Activated CD4-positive, alpha-beta memory T cell treated with anti-CD3 and anti-CD28 coated beads for 36 hours (primary cell): ENCODE measurements at places on chromosomes 4 and X.

DNA sequence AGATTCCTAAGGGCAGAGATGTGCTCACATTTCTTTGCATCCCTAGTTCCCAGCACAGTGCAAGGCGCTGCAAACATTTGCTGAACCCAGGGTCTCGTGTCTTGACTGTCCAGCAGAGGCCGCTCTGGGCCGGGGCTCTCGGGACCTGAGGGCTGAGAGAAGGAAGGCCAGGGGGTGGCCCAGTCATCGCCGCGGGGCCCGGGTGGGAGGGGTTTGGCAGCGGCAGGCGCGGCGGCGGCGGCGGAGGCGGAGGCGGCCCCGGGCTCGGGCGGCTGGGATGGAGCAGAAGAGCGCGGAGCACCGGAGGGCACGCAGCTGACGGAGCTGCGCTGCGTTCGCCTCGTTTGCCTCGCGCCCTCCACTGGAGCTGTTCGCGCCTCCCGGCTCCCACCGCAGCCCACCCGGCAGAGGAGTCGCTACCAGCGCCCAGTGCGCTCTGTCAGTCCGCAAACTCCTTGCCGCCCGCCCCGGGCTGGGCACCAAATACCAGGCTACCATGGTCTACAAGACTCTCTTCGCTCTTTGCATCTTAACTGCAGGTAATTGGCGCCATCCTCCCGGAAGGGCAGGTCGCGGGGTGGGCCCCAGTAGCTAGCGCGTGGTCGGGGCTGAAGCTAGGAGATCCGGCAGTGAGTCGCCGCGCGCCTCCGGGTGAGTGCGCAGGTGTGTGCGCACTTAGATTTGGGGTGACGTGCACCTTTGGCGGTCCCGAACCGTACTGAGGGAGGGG lies at the start of gene PARM1:
TSS of gene PARM1 (plus strand) at position 285 of the 730 bp plus-strand sequence. CDS start at position 497, 212 bp downstream.
- peak; percentile 72 for DNase-seq

DNA sequence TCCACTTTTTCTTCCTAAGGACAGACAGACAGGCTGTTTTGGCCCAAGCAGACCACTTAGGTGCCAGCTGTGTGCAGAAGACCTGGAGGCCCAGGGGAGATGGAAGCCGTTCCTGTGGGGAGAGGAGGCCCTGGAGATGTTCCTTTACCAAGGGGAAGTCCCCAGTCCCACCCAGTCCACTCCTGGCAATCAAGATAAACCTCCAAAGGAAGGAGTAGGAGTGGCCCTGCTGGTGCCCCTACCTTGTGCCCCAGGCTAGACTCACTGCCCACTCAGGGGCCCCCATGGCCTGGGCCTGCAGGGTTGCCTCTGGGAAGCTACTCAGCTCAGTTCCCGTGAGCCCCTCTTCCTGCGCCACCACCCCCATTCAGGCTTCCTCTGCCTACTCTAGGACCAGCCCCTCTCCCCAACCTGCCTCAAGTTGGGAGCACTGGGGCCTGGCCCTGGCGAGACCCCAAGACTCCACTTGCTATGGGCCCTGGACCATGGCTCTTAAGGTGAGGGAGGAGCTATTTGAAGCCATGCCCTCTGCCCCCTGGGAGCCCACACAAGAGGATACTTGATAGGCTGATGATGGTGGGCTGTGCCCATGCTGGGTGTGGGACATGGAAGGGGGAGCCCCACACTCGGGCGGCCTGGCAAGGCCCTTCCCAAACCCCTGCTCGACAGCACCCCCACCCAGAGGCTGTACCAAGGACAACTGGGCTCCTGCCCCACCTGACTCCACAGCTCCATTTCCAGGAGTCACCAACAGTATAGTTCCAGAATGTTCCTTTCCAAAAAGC lies 24.8 kb upstream of the RNF4 start:
- no peak for DNase-seq

DNA sequence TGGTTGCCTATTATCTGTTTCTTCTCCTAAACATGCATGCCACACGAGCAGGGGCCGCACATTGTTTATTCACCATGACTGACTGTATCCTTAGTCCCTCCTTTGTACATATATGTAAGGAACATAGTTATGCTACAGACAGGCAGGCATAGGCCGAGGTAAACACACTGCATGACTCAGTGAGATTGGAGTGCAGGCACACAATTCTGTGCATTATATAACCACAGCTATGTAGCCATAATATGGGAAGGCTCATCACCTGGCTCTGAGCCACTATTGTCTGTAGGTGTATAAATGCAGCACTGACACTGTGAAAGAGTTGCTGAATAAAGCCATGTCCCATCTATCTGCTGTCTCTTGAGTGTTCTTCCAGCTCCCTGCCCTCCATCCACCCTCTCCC lies 431.6 kb downstream of the IDS start:
- no peak for DNase-seq

DNA sequence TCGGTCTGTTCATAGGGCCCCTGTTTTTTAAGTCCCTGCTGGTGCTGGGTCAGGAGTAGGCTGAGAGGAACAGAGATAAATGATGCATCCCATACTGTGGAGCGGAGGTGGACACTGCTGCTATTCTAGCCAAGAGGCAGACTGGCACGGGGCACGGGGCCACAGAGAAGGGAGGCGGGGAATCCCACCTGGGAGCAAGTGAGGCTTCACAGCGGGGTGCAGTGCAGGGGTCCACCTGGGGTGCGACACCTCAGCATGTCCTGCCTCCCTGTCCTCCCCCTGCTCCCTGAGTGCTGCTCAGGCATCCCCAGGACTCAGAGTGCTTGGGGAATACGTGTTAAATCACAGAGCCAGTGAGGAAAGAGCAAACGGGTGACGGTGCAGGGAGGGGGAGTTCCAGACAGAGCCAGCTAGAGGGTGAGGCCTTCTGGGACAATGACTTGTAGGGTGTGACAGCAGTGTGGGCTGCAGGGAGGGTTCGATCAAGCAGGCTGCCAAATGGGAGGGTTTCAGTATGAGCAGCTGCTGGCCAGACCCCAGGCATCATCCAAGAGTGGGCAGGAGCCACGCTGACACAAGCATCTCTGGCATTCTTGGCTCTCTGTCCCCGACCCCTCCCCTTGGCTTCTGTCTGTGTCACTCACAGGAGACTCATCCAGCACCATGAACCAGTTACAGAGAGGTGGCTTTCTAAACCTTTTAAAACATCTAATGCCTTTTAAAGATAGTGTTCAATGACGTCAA lies 13.7 kb upstream of the HTRA3 start:
- DNase-seq = no peak

GRCh38 chr4:154086247-154086646 lies 297.4 kb upstream of the SFRP2 start:
- DNase-seq = no peak

GRCh38 chr4:107379054-107379869 lies 340.8 kb downstream of the PAPSS1 start:
- no peak for DNase-seq

DNA sequence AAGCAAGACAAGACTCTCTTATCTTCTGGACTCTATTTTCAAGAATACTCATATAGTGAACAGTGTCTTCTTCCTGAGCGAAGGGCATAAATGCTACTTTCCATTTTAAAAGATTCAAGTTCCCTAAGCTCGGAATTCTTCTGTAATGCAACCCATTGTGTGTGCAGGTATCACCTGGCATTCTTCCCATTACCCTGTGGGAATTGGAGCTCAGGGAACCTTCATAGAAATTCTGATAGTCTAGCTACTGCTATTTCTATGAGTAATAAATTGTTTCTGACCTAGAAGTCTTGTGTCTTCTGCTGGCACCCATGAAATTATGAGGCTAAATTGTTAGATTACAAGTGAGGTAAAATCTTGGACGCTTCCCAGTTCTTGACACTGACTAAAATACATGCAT lies 324.1 kb upstream of the DIPK2B start:
- no peak for DNase-seq

- DNase-seq = no peak
Measured at GRCh38 chrX:9708086-9708485, 57.6 kb downstream of the GPR143 start.

- DNase-seq = no peak
Measured at GRCh38 chrX:42106556-42106955, 183.2 kb upstream of the CASK start.

DNA sequence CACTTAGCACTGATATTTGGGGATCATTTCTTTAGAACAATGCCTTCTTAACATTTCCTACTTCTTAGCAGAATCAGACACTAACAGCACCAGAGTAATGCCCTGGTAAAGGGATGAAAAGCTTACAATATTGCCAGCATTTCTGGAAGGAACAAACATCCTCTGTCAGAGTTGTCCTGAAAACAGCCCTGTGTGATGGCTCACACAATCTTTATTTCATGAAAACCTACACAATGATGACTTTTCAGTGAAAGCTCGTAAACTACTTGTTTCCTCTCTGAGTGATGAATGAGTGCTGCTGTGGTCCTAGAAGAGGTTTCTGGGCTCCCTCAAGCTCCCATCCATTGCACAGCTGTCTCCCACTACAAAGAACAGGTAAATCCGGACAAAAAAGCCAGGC lies 52.8 kb downstream of the GPC4 start:
- DNase-seq = no peak

DNA sequence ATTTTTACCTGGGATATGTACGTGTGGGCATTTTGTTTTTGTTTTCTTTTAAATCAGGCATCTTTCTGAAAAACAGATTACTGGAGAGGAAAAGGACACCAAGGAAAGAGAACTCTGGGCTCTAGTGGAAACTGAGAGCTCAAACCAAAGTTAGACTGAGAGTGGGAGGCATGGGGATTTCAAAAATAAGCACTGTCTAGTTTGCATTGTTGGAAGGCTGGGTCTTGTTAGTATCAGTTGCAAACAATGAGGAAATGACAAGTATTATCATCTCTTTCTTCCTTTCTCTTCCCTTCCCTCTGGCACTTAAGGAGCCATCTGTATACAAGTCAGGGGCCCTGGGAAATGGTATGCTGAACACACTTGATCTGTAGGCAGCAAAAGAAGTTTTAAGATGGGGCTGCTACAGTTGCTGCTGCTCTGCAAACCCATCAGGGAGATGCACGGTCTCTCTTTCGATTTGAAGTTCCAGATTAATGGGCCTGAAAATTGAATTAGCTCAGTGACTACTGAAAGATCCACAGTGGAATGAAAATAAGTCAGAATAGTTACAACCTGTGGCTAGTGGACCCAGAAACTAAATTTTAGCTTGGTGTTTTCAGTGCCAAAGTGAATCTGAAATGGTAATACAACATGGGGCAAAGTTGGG lies 48.0 kb upstream of the GRXCR1 start:
- DNase-seq = no peak

GRCh38 chr4:161167539-161167938 lies 996.3 kb downstream of the FSTL5 start:
- DNase-seq = no peak

- no peak for DNase-seq
Measured at GRCh38 chrX:80388206-80388605, 32.0 kb upstream of the TENT5D start.

DNA sequence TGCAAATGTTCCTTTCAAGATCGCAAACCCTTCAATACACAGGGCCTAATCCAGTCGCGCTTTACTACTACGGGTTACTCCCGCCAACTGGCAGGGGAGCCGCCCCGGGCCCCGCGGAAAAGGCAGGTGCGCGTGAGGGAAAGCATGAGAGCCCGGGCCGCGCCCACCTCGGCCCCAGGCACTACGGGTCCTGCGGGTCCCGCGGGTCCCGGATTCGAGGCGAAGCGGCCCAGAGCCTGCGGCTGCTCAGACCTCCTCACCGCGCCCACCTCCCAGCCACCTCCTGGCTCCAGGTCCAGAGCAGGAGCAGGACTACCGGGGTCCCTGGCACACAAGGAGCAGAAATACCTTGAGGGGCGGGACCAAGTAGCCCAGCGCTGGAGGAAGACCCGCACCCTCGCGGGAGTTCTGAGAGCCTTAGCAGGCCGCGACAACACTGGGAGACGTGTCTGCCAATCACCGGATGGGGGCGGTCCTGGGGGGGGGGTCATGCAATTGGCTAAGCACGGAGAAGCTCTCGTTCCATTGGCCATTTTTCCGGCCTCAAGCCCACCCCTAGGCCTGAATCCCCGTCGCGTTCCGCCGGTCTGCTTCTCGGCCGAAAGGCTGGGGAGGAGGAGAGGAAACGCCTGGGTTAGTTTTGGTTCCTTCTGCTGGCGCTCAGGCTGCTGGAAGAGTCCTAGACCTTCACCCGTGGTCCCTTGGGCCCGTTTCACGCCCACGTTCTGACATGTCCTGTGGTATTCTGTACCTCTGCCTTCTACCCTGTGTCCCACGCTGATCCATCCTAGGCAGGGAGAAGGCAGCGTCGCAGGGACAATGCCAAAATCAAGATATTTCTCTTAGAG lies 29.0 kb downstream of the ERVMER34-1 start:
- peak; percentile 95 for DNase-seq

DNA sequence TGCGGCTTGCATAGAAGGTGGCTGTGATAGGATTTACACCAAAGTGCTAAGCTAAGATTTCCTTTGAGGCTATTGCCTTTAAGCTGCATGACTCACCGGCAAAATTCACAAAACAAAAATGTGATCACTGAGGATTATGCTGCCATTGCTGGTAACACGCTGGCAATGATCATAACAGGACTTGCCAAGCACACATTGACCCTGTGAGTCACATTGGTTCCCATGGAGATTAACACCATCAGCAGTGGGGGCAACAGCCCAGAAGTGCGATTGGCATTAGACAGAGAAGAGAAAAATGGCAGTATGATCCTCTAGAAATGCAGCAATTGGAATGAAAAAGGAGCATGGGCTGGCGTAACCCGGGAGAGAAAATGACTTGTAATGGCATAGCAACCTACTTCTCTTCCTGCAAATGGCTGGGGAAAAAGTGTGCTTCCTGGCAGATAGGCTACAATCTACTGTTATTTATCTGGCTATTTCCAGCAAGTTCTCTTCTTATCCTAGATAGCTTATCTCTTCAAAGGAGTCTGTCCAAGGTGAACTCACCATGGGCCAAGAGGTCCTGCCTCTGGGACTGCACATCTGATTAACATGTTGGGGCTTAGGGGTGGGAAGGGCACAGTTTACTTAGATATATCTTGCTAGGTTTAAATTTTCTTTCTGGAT lies 314.2 kb upstream of the IGFBP7 start:
- no peak for DNase-seq

- DNase-seq = no peak
Measured at GRCh38 chr4:83118869-83119268, 4.3 kb upstream of the PLAC8 start.

- no peak for DNase-seq
Measured at GRCh38 chrX:113260474-113260873, 419.8 kb upstream of the AMOT start.

- no peak for DNase-seq
Measured at GRCh38 chr4:182142176-182143085, 100.8 kb upstream of the TENM3 start.

DNA sequence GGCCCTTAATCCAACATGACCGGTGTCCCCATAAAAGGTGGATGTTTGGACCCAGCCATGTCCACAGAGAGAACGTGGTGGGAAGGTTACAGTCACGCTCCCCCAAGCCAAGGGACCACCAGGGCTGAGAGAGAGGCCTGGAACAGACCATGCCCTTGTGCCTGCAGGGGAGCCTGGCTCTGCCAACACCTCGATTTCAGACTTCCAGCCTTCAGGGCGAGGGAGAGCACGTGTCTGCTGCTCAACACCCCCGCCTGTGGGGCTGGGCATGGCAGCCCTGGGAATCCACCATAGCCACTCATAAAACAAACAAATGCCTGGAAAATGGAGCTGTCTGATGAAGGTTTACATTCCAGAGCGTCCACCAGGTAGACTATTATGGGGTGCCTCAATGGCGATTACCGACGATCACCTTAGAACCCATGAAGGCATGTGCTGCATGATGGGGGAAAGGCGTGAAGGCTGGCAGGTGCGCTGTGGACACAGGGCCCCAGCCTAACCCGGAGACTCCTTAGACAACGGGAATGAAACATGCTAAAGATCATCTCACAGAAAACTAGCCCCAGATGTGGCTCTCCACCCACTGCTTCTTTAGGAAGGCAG lies 42.3 kb upstream of the HMX1 start:
- DNase-seq = no peak
